Pericardium fibroblast (primary cell): ENCODE measurements at places on chromosomes 6 and 20. TPM values are rescaled to one million over a fixed set of nuclear protein-coding genes. Genes with fewer than 3 reads are reported as not detected.

Gene LY6G6F
- not detected in 2 replicates for total RNA-seq

Gene SIRPG
- not detected in 2 replicates for total RNA-seq

Gene THEMIS
- not detected in 2 replicates for total RNA-seq

Gene BYSL
- total RNA-seq = 5.2 and 8.4 TPM in 2 replicates

Gene LY6G6C
- not detected in 2 replicates for total RNA-seq

Gene PLEKHG1
- 0.58 and 2.6 TPM in 2 replicates for total RNA-seq

Gene EGFL8
- 1.6 and 3.7 TPM in 2 replicates for total RNA-seq

Gene NRSN1
- total RNA-seq = not detected in 2 replicates

Gene POPDC3
- 2.7 and 26.6 TPM in 2 replicates for total RNA-seq

Gene TMC2
- not detected in 2 replicates for total RNA-seq

Gene SUMO4
- total RNA-seq = 3.2 TPM in 1 of 2 replicates, not detected in the other

Gene EPPIN
- not detected in 2 replicates for total RNA-seq

Gene ESF1
- 5.6 and 8.3 TPM in 2 replicates for total RNA-seq

Gene LPA
- not detected in 2 replicates for total RNA-seq

Gene GRM1
- total RNA-seq = not detected in 2 replicates

Gene SMLR1
- not detected in 2 replicates for total RNA-seq

Gene RPL7L1
- 61.5 and 65.8 TPM in 2 replicates for total RNA-seq

Gene NMBR
- total RNA-seq = not detected in 2 replicates

Gene CABLES2
- 3.0 and 4.6 TPM in 2 replicates for total RNA-seq

Gene NKAIN2
- total RNA-seq = 0.09 TPM in 1 of 2 replicates, not detected in the other

Gene CCR6
- total RNA-seq = not detected in 2 replicates

Gene ENPP5
- total RNA-seq = 0.51 and 0.70 TPM in 2 replicates

Gene ANGPT4
- under 0.01 and 0.17 TPM in 2 replicates for total RNA-seq

Gene CGAS
- total RNA-seq = 2.7 and 2.8 TPM in 2 replicates

Gene RPS6KA2
- 122 and 174 TPM in 2 replicates for total RNA-seq

Gene LCA5
- total RNA-seq = 3.7 and 4.2 TPM in 2 replicates

Gene CGA
- not detected in 2 replicates for total RNA-seq

Gene SPATS1
- not detected in 2 replicates for total RNA-seq

Gene PPP1R14C
- total RNA-seq = not detected in 2 replicates

Gene LY6G6D
- not detected in 2 replicates for total RNA-seq

Gene E2F1
- 1.5 and 1.8 TPM in 2 replicates for total RNA-seq

Gene FNDC11
- 0.12 and 0.85 TPM in 2 replicates for total RNA-seq

Gene APCDD1L
- total RNA-seq = 0.12 and 3.7 TPM in 2 replicates

Gene TINAG
- total RNA-seq = not detected in 2 replicates

Gene GCNT2
- total RNA-seq = not detected in 2 replicates

Gene TMEM200A
- 2.6 and 10.4 TPM in 2 replicates for total RNA-seq

Gene GGTLC1
- total RNA-seq = not detected in 2 replicates

Gene LY86
- total RNA-seq = not detected in 2 replicates
